T-cell (primary cell): ENCODE measurements at places on chromosomes 1 and 21.

DNA sequence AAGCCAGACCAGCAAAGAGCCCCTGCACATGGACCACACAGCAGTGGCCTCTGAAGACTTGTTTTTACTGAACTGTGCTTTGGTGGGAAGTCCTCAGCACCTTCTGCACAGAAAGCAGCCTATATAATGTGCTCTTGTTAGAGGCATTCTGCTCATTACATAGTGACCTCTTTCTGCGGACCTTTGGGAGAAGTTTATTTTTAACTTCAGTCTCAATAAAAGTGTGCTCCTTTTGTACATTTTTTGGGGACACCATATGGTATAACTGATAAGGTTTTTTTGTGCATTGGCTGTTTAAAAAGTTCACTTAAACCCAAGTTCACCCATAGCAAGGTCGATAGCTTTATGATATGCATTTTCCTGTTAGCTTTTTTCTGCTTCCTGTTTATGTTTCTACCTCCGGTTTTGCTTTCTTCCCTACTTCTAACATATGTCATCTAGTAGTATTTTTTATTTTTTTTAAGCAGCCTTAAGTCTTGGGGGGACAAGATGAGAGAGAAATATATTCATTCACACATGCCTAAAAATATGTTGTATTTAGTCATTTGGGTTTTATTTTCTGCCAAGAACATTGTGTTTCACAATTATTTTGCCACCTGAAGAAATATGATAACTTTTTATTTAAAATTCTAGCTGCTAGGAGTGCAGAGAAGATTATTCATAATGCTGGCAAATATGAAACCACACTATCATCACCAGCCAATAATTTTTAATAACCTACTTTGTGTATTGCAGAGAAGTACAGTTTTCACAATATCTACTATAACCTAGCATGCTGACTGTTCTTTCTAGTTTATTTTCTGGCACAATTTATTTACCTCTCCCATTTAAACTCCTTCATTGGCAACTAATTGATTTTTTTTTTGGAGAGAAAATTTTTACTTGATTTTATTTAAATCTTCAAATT is 22.9 kb upstream of the SLC19A2 start:
- no peak for DNase-seq
- peak overlapping the region; percentile 2 for H3K27ac ChIP-seq
- H3K27me3 ChIP-seq = no peaks in the 10 kb centered on the region
- no peaks in the 10 kb centered on the region for H3K36me3 ChIP-seq
- H3K4me1 ChIP-seq = peaks cover 3% of the 10 kb centered on the region
- no peak overlapping the region for H3K4me3 ChIP-seq

DNA sequence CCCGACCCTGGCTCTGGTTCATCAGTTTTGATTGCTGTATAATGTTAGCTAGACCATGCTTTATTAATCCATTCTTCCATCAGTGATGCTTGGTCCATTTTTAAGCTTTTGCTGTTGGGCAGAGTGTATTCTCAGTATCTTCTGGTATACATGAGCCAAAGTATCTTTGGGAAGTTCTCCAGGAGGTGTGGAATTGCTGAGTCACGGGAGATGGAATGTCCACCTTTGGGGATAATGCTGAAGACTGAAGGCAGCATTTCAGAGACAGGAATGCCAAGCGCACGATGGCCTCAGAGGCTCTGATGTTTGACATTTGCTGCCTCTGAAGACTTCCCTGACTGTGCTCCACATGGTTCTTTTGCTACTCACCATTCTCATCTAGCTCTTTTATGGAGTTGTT is 266.3 kb upstream of the KAZN start:
- H3K27ac ChIP-seq = no peak overlapping the region
- no peak for DNase-seq
- no peak overlapping the region for H3K4me3 ChIP-seq
- peaks cover 5% of the 10 kb centered on the region for H3K4me1 ChIP-seq

DNA sequence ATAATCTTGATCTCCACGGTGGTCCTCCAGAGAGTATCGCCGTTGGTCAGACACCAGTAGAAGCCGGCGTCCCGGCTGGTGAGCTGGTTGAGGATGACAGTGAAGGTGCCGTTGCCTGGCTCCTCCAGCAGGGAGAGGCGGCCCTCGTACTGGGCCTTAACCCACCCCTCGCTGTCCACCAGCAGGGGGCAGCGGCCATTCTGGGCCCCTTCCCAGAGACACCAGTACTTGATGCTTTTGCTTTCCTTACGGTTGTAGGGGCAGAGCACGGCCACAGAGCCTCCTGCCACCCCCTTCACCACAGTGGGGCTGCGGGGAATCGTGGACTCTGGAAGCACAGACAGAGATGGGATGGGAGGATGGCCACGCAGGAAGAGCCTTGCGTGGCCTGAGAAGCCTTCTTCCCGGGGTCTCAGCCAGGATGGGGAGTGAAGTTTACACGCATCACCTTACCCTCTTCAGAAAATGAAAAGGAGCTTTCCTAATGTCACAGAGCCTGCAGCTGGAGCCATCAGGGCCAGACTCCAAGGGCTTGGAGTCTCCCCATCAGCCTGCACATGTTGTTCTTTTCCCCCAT is 10.7 kb downstream of the PIGR start:
- H3K27me3 ChIP-seq = no peaks in the 10 kb centered on the region
- H3K4me1 ChIP-seq = peaks cover 2% of the 10 kb centered on the region
- no peak for DNase-seq
- H3K36me3 ChIP-seq = no peaks in the 10 kb centered on the region

DNA sequence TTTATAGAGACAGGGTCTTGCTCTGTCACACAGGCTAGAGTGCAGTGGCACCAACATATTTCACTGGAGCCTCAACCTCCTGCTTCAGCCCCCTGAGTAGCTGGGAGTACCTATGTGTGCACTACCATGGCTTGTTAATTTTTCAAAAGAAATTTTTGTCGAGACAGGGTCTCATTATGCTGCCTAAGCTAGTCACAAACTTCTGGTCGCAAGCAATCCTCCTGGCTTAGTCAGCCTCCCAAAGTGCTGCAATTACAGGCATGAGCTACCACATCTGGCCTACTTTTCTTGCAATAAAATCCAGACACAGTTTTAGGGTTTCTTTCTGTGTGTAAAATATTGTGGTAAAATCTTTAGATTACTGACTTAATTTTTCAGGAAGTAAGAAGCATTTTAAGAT is 27.9 kb upstream of the NTPCR start:
- H3K4me3 ChIP-seq = no peak overlapping the region
- H3K4me1 ChIP-seq = peaks cover 41% of the 10 kb centered on the region
- H3K27me3 ChIP-seq = no peaks in the 10 kb centered on the region
- no peaks in the 10 kb centered on the region for H3K36me3 ChIP-seq
- no peak for DNase-seq
- peak overlapping the region; percentile 75 for H3K27ac ChIP-seq

GRCh38 chr1:183870351-183871077 is 65.6 kb downstream of the RGL1 start:
- no peak overlapping the region for H3K27ac ChIP-seq
- no peaks in the 10 kb centered on the region for H3K27me3 ChIP-seq
- DNase-seq = no peak
